Effector memory CD8-positive, alpha-beta T cell (primary cell): ENCODE measurements at places on chromosomes 13 and 19.

GRCh38 chr13:111183087-111183645 is 68.1 kb downstream of the ARHGEF7 start:
- no peak for DNase-seq

DNA sequence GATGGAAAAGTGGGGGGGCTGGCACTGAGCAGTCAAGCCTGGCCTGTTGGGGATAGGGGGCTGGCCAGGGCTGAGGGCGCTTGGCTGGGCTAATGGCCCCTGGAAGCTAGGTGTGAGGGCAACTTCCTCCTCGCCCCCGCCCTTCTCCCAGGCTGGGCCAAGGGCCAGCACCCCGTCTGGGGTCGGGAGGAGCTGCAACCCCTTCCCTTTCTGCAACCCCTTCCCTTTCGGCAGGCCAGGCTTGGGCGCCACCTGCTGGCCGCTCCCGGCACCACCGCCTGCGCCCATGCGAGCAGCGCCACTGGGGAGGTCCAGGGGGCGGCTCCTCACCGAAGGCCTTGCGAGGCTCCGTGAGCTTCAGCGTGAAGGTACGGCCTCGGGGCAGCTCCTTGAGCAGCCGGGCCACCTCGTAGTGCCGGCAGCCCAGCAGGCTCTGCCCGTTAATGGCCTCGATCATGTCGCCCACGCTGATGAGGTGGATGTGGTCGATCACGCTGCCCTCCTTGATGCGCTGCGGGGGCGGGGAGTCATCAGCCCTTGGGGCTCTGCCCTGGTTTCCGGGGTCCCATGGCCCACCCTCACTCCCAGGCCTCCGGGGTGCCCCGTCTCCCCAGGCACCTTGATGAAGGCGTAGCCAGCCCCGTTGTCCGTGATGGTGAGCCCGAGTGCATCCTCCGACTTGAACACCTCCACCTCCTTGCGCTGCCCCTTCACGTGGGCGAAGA is 5.0 kb upstream of the PTGER1 start:
- DNase-seq = peak; percentile 76

DNA sequence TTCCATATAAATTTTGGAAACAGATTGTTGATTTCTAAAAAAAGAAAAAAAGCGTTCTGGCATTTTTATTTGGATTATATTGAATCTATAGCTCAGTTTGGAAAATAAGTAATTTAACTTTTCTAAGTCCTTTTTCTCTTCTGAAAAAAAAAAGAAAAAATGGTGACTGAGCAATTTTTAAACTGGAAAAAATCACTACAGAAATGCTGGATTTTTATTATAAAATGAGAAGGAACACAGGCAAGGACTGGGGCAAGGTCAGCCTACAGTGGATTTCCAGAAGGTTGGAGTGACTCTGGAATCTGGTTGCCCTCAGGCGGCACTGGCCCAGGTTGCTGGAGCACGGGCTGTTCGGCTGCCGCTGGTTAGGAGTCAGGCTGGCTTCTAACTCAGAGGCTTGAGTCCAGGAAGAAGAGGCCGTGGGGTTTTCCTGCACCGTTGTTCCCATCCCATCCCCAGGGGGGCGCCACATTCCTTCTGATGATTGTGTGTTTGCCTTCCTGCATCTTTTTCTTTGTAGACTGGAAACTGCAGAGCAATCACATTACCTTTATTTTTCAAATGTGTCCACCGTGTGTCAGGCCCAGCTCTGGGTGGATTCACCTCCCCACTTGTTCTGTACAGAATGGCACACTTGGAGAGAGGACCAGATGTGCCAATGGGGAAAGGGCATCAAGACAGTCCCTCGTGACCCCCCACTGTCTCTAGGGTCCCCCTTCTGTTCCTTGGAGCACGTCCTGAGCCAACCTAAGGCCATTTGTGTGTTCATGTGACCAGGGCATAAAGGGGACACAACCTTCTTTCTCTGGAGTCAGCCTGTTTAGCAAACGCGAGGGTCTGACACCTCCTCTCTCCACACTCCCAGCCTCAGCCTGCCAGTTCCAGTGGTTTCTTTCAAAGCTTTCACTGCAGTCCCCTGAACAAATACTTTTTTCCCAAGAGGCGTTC is 44.5 kb upstream of the GTF3A start:
- DNase-seq = peak; percentile 43

DNA sequence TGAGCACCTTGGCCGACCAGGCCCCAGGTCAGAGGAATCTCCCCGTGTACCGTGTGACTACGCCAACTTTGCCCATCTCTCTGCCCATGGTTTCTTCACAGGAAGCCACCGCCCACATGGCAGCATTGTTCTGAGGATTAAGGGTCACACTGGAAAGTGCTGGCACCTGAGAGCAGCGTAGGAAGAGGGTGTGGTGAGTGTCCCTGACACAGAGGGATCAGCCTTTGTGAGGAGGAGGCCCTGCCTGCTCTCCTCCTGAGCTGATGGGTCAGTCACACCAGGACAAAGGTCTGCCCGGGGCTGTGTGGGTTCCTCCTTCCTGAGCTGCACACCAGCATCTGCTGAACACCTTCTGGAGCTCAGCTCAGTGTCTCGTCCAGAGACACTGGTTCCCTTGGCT is 32.2 kb upstream of the SLC15A1 start:
- DNase-seq = no peak

GRCh38 chr19:53942001-53942786 is 20.5 kb upstream of the CACNG8 start:
- no peak for DNase-seq
